ENCODE measurements at places on chromosomes 7 and 10.

DNA sequence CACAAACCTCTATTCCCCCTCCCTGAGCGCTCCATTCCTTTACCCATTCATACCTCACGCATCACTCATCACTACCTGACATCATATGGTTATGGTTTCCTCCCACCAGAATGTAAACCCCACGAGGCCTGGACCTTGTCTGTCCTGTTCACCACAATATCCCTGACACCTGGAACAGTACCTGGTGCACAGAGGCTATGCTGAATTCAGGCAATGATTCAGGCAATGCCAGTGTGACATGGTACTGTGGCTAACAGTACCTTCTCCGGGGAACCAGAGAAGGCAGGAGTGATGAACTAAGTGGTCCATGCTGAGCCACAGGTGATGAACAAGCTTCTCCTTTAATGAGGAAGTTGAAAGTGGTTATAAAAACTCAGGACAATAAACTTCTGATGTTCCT lies 202.5 kb upstream of the PLXNA4 start:
- DNase-seq, result no peak

GRCh38 chr10:128879441-128880140 lies 587.5 kb upstream of the MGMT start:
- no peak for DNase-seq

- no peak for DNase-seq
Measured at GRCh38 chr7:141275350-141275749, 201.5 kb downstream of the TMEM178B start.

DNA sequence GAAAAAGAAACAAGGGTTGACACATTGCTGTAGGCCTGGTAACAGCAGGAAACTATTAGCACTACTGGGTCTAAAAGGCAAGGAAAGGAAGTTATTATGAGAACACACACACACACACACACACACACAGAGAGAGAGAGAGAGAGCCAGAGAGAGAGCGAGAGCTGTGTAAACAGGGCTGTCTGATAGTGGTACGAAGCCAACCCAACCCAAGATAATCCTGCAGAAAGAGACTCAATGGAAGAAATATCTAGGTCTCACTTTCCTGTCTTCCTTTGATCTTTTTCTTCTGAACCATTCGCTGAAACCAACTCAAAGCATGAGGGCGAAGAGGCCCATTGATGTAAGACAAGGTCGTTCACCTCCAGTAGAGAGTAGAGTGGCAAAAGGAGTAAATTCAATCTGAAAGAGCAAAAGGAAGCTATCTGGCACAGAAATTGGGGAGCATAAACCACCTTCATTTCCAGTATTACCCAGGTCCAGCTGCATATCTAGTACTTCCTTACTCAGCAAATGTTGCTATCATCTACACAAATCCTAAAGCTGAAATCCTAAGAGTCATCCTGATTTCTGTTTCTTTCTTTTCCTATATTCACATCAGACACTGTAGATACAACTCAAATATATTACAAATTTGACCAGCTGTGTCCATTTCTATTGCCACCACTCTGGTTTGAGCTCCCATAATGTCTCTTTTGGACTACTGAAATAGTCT lies 110.2 kb downstream of the TMEM26 start:
- no peak for DNase-seq

DNA sequence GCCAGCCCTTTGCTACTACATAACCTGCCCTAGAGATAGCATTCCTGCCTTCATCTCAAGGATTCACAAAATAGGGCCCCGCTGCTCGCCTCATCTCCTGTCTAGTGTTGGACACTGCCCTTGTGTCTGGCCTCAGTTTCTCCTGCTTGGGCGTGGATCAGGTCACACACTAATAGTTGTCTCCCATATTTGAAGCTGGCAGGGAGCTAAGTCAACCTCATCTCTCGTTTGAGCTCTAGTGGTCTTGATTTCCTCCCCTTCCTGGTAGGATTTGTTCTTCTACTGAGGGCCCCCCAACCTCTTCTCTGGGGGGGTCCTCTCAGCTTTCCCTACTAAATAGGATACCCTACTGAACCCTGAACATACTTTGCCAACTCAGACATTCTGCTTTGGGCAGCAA lies 42.2 kb downstream of the ADCYAP1R1 start:
- peak; percentile 27 for DNase-seq

- DNase-seq, result no peak
Measured at GRCh38 chr7:106668861-106669524, 8.0 kb upstream of the CCDC71L start.

- DNase-seq, result no peak
Measured at GRCh38 chr7:48311464-48312100, 140.3 kb downstream of the ABCA13 start.

DNA sequence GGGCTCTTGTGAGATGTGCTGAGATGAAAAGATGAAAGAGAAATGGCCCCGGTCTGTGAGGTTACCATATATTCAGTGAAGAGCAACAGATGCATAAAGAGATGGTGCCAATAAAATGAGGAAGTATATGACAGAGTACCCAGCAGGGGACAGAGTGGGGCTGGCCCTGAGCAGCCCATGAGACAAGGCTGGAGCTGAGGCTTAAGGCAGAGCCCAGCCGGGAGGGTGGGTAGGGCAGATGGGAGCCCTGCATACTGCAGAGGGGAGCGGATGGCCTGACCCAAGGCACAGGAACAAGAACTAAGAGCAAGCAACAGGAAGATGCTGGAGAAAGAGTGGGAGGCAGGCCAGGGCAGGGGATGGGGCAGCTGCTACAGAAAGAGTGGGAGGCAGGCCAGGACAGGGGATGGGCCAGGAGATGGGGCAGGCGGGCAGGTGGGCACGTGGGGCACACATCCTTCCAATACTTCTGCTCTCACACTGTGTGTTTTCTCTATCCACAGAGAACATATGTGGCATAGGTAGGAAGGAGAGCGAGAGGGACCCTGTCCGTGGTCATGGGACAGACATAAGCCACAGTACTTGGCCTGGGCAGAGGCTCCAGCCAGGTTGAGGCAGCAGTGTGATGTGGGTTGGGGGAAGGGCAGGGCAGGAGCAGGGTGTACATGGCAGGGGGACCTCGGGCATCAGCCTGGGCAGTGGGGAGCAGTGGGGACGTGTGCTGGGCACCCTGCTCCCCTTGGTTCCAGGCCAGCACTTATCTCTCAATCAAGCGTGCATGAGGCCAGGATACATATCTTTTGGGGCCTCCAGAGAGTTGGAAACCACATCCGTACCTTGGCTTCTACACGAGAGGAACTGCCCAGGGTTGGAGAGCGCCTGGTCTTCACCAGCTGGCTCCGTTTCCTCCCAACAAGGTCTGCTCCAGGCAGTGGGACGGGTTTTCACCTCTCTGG lies 91.6 kb upstream of the IKZF1 start:
- DNase-seq, result peak; percentile 62

- DNase-seq, result no peak
Measured at GRCh38 chr7:39838326-39838725, 111.7 kb upstream of the CDK13 start.

- DNase-seq, result no peak
Measured at GRCh38 chr7:47543714-47544113, 38.2 kb downstream of the TNS3 start.

GRCh38 chr10:92327445-92328433 lies 36.8 kb downstream of the MARCHF5 start:
- no peak for DNase-seq

DNA sequence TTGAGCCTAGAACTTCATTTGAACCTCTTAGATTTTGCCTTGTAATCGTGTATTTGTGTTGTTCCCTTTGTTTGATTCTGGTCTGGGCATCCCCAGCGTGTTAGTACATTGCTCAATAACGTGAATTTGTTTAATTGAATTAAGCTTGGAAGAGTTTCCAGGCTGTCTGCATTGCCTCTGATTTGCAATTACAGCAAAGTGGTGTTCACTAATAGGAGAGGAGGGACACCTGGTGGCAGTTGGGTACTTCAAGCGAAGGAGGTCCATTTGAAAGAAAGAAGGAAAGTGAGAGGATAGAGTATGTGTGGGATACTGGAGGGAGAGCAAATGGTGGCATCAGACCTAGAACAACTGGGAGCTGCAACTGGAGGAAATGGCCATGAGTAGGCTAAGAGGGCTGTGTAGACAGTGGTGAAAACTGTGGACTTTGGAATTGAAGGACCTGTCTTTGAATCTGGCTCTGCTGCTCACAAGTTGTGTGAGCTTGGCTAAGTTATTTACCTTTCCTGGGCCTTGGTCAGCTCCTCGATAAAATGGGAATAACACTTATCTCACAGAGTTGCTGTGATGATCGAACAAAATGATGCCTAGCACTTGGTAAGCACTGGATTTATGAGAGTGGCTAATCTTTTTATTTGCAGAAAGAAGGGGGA lies 15.1 kb downstream of the LSMEM1 start:
- peak; percentile 67 for DNase-seq

DNA sequence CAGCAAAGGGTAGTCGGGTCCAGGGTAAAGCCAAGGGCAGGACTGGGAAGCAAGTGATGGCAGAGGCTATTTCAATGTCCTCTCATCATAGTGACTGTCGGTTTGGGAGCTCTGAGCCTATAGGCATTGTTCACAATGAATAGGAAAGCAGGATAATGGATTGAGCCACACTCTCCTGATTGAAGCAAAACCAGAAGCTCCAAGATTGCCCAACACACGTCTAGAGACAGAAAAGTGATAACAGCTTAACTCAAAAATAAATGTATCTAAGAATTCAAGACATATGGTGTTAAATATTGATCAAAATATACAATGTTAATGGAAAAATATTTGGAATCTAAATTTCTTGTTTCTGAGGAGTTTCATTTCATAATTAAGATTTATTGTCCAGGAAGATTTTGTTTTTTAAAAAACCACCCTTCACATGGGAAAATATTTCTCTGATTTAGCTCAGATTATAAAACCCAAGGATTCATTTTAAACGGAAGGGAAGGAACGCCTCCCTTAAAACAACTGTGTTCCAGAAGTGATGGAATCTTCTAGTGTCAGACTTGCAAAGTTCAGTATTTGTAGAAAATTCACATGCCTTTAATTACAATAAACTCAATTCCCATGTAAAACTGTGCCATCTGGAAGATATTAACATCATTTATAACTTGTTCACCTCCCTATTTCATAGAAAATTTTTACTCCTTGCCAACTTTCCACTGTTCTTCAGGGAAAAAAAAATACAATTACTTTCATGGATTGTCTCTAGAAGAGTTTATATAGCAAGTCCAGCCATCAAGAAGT lies 54.5 kb downstream of the NRP1 start:
- no peak for DNase-seq

DNA sequence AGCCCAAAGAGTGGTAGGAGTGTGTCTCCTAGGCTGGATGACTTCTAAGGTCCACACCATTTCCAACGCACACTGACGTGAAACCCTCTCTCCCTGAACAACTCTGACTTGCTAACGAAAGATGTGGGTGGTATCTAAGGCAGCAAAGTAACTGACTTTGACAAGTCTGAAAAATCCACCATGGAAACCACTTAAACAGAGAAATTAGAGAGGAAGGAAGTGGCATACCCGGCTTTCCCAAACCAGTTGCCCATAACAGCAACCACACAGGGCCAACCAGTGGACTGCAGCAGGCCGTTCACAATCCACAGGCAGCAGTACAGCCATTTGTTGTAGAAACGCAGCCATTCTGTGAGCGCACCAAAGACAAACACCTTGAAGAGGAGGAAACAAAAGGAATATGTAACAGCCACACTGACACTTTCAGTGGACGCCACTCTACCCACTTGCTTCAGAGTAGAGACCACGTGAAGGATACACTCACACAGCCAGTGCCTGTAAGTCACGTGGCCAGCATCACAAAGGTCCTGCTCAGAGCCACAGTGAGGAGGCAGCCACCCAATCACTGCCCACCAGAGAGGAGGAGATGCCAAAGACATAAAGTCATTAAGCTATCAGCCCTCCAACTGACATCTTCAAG lies 39.8 kb downstream of the SLC37A3 start:
- peak; percentile 76 for DNase-seq

All from activated effector memory CD4-positive, alpha-beta T cell treated with anti-CD3 and anti-CD28 coated beads, Interleukin-2, amount 50 U/mL, for 16 hours (primary cell).